Kidney capillary endothelial cell (primary cell): ENCODE measurements at places on chromosomes 12 and 14.

DNA sequence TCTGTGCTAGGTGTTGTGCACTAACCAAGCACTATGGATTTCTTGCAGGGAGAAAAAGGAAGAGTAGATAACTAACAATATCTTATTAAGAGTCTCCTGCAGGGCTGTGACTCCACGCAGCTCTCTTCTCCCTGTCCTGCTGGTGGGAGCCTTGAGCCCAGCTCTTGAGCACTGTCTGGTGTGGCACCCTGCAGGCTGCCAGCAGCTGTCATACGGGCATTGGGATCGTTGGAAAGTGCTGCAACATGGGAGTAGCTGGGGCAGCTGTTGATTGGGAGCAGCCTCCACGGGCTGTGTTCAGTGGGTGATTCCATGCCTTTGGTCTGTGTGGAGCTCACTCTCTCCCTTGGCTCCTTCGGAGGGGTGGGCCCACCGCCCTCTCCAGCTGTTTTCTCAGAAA is 125.3 kb downstream of the FBXL14 start:
- DNase-seq = no peak

- no peak for DNase-seq
These were observed 52.0 kb upstream of the SYNE2 start for GRCh38 chr14:63800651-63801375.

DNA sequence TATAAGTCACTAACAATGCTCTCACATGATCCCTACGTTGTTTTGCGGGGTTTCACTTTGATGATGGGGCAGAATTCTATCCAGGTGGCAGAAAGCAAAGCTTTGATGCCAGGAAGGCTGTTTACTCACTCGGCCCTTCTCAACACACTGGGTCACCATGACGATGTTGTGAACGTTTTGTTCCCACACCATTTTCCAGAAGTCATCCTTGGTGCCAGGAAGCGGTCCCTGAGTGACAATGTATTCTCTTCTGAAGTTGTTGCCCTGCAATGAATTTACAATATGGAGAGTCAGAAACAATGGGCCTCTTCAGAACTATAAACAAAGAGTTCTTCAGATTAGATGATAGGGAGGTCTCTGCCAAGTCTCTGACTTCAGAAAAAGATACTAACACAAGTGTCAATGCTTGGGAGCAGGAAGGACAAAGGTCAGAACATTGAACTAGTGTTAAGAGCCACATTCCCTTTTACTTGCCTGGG is 101.3 kb downstream of the PTPRB start:
- DNase-seq = peak; percentile 27

DNA sequence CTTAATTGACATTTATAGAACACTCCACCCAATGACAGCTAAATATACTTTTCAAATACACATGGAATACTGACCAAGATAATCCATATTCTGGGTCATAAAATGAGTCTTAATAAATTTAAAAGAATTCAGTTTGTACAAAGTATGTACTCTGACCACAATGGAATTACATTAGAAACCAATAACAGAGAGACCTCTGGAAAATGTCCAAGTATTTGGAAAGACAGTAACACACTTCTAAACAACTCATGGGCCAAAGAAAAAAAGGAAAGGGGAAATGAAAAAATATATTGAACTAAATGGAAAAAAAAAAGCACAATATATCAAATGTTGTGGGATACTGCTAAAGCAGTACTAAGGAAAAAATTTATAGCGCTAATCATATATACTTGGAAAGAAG is 52.0 kb downstream of the CRACR2A start:
- DNase-seq = no peak

DNA sequence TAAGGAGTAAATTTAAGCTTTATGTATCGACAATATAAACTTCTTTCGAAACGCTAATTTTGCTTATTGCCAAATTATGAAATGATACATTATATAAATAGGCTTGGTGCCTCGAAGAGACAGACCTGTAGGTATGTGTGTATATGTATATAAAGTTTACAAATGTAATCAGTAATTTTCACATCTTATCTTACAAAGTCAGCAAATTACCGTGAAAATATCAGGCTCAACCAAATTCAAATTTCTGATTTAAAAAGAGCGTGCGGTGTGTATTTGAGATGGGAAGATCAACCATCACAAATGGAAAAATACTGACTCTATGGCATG is 605 bp downstream of the ZCRB1 start:
- no peak for DNase-seq

DNA sequence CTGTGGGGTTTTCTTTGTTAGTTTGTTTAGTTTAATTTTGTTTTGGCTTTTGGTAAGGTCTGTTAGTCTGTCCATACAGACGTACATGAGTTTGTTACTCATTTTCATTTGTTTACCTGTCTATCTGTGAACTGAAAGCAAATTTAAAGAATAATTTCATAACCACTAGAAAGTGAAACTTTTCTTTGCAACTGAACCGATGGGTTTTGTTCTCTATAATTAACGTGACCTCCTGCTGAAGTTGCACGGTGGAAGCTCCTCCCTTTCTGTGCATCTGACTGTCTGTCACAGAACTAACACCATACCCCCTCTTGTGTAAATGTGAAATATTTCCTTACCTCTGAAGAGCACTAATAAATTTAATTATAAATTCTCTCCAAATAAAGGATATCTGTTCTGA is 595.5 kb downstream of the GALC start:
- no peak for DNase-seq

- DNase-seq = no peak
These were observed 3.4 kb downstream of the SLC6A12 start for GRCh38 chr12:210277-211141.

DNA sequence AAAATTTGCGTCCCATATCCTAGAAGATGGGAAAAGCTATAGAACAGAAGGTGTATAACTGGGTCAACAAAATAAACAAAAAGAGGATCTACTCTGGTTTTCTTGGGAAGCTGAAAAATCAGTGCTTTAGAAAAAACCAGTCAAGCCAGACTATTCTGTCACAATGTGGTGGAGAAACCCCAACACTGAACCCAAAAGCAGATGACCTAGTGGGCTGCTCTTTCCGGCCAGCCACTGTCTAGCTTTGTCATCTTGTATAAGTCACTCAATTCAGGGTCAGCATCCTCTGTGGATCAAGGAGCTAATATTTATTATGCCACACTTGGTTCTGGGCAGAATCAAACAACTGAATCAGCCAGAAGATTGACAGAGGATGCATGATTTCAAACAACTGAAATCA is 26.6 kb upstream of the TMCC3 start:
- no peak for DNase-seq

GRCh38 chr12:28882444-28882843 is 266.6 kb upstream of the FAR2 start:
- no peak for DNase-seq

DNA sequence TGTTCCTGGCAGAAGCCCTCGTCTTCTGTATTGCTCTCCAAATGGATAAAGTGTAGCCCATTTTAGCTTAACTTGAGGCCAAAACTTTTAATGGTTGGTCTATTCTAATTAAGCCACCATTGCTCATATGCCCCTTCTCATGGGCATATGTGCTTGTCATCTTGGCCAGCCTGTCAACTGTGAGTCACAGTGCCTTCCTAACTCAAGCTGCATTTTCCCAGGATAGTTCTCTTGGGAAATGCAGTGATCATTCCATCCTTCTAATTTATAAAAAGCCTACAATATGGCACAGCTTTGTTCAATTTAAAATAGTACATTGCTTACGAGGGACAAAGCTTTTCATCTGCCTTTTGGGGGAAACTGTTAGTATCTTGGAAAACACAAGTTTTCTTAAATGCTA is 6.6 kb downstream of the PTHLH start:
- DNase-seq = no peak

DNA sequence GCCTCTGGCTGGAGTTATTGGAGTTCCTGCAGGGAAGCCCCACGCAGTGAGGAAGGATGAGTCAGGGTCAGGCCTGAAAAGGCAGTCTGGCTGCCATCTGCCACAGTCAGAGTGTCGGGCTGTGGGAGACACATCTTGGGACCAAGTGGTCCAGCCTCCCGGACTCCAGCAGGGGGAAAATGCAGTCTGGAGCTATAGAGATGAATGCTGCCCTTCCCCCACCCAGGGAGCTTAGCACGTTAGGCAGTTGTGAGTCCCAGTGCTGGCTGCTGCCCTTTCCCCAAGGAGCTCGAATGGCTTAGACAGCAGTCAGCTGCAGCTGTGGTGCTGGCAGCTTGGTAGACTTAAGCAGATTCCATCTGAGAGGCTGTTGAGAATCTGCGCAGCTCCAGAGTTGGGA is 8.2 kb upstream of the NTS start:
- DNase-seq = no peak

- DNase-seq = no peak
These were observed 225.6 kb upstream of the ARID2 start for GRCh38 chr12:45503899-45504298.

- DNase-seq = no peak
These were observed 240.6 kb downstream of the RAD51B start for GRCh38 chr14:68060198-68060597.

DNA sequence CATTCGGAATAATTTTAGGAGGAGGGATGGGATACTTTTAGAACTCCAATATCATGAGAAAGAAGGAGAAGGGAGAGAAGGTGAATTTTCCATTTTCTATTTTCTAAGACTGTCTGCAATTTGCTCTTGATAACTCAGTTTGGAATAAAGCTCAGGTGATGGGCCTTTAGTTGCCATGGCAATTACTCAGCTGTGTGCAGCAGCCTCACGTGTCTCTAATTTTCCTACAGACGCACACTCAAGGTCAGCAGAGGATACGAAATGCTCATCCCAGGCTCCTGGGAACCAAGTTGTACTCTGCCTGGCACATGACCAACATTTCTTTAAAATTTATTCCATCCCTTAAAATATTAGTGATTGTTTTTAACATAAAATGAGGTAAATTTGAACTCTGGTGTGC is 76.7 kb downstream of the TTC8 start:
- no peak for DNase-seq

DNA sequence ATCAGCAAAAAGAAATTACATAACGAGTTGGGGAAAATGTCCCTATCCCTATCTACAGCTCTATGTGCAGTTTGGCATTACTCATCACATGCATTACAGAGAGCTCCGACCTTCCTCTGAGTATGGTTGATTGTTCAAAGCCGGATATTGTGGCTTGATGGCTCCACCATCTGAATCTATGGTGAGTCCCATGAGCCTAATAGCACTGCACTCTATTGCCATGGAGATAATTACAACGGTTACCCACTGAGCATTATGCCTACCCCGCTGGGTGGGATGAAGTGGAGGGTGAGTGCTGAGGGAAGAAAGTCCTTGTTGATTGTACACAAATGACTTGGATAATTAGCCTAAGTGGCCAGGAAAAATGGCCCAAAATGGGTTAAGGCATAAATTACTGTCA is 800.5 kb downstream of the NRXN3 start:
- no peak for DNase-seq

DNA sequence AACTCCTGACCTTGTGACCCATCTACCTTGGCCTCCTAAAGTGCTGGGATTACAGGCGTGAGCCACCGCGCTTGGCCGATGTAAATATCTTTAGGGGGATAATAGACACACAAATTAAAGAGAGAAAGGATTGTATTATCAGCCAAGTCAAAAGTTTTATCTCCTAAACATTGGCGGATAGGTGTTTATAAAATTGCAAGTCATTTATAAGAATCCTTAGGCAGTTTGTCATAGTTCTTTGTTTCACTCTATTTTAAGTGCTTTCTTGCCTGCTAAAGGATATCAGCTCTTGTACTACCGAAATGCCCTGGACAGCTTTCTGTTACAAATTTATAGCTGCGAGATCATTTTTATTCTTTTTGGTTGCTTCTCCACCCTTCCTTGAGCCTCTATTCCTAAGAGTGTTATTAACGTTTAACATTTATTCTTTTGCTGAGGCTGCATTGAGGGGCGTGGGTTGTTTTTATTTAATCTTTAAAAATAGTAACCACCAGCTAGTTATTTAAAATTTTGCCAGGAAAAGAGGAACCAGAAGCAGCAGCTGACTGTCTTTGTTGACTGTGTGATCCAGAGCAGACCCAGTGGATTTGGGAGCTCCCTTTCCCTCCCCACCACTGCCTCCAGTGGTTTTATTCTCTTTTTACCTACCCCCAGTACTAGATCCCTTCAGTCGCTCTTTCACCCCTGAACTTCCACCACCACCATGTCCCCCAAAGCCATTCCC is 106.4 kb downstream of the DIP2B start:
- no peak for DNase-seq

DNA sequence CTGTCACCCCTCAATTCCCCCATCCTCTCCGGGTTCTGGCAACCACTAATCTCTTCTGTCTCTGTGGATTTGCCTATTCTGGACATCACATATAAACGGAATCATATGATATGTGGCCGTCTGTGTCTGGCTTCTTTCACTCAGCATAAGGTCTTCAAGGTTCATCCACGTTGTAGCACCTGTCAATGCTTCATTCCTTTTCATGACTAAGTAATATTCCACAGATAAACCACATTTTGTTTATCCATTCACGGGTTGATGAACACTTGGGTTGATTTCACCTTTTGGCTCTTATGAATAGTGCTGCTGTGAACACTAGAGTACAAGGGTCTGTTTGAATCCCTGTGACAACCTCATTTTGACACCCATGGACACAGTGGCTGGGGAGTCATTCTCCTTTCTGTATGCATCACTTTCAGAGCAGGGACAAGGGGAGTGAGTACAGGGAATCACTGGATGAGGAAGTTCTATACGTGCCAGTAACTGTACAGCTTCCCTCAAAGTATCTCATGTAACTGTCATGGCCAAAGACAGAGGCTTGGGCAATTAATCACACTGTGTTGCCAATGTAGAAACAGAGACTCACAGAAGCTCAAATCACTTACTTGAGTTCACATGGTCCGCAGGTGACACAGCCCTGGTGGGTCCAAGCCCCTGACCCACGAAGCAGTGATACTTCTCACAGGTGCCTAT is 10.9 kb upstream of the TESC start:
- DNase-seq = no peak

DNA sequence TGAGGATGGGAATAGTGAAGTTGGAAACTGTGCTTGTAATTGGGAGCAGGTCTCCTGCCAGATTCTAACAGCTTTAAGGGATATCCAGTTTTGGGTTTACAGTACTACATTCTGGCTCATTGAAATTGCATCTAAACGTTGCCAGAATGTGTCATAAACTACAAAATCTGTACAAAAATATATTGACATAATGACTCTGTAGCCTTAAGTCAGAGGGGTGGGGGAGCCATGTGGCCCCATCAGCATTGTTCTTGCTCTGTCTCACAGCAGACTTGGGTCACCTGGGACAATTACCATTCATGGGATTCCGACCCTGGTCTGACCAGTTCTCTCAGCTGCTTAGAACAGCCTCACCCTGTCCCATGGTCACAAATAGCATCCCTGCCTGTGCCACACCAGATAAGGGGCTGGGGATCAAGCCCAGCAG is 43.3 kb upstream of the MED13L start:
- no peak for DNase-seq

- DNase-seq = no peak
These were observed 66.5 kb upstream of the DIO3 start for GRCh38 chr14:101494826-101495225.

- DNase-seq = no peak
These were observed 347.4 kb upstream of the PRICKLE1 start for GRCh38 chr12:42936991-42937390.

DNA sequence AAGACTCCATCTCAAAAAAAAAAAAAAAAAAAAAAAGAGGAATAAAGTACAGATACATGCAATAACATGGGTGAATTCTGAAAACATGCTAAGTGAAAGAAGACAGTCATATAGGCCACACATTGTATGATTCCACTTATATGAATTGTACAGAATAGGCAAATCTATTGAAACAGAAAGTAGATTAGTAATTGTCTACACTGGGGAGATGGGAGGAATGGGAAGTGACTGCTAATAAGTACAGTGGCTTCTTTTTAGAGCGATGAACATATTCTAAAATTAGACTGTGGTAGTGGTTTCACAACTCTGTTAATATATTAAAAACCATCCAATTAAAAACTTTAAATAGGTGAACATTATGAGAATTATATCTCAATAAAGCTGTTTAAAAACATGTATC is 74.4 kb downstream of the ANKS1B start:
- no peak for DNase-seq

- DNase-seq = no peak
These were observed 73.8 kb downstream of the SUSD6 start for GRCh38 chr14:69685218-69685616.
